ENCODE measurements at places on chromosomes 11 and 22.

DNA sequence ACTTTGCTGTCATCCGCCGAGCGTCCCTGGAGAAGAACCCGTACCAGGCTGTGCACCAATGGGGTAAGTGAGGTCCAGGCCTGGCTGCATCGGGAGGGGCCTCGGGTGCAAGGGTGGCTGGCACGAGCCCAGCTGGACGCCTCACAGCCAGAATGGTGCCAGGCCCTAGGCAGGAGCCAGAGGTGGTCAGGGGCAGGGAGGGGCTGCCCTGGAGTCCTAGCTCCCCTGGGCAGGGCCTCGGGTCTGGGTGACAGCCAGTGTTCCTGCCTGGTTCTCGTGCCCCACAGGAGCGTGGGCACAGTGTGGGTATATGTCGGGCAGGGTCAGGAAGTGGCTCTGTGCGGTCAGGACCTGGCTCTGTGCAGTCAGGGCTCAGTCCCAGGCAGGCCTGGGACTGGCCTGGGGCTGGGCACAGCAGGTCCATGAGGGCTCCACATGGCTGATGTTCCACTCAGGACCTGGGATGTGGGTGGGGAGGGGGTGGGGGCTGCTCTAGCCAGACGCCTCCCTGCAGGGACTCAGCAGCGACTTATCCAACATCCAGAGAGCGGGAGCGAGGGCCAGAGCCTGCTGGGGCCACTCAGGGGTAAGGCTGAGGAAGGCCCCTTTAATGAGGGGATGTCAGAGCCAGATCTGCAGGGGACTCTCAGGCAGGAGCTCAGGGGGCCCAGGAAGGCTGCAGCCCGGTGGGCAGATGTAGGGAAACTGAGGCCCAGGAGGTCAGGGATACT is 1.2 kb downstream of the TSPAN32 start:
- no peak for DNase-seq

GRCh38 chr11:35800970-35801953 is 138.7 kb downstream of the TRIM44 start:
- DNase-seq, result no peak

- DNase-seq, result no peak
These were observed 35.0 kb downstream of the PDGFB start for GRCh38 chr22:39209756-39210155.

DNA sequence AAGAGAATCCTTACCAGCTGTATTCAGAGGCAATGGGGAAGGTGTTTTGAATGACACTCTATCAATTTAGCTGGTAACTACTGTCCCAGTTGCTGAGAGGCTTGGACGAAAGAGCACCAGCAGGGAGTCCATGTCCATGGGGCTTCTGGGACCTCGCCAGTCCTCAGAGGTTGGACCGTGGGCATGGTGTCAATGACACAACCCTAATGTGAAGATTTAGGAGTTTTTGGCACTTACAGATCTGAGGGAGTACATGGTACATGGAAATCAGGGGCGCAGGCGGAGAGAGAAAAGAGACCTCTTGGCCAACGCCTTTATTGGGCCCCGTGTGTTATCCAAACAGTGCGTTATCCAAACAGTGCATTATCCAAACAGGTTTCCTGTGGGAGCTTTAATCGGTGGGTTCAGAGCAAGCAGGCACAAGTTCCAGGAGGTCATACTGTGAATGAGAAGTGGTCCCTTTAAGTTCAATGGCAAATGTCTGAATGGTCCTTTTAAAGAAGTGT is 169.1 kb upstream of the B3GAT1 start:
- no peak for DNase-seq

DNA sequence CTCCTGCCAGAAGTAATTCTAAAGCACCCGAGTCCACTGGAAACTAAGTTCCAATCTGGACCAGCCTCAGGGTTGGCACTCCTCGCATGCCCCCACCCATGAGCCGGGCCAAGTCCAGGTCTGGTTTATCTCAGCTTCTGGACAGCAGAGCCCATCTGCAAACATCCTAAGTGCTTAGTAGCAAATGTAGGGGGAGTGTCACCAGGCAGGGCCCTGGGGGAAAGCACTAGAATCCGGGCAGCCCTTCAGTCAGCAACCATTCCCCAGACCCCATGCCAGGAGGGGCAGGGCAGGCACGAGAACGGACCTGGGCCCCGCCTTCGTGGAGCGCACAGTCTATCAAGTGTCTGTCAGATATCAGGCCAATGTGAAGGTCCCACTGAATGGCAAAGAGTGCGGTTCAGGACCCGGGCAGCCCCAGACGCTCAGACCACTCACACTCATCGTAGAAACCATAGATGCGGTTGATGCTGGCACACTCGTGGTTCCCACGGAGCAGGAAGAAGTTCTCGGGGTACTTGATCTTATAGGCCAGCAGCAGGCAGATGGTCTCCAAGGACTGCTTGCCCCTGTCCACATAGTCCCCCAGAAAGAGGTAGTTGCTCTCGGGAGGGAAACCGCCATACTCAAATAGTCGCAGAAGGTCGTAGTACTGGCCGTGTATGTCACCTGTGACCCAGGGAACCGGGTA is 1.3 kb downstream of the PPP1CA start:
- DNase-seq, result no peak

GRCh38 chr11:59574467-59574866 is 41.1 kb downstream of the OSBP start:
- DNase-seq, result no peak

GRCh38 chr11:104650234-104650633 is 248.0 kb downstream of the CASP12 start:
- DNase-seq, result no peak

Measured in retinal pigment epithelial cell (primary cell).